Left hindlimb (tissue), 1 donor: ENCODE measurements at places on chromosomes 2 and 18.
A peak's percentile ranks its signal among the peaks of the same experiment; 100 is the strongest.

GRCh38 chr2:160492401-160493226, 993 bp downstream of the RBMS1 start:
- peak; percentile 89 for DNase-seq

- no peak for DNase-seq
Measured at GRCh38 chr2:235320326-235320725, 173.5 kb upstream of the AGAP1 start.

DNA sequence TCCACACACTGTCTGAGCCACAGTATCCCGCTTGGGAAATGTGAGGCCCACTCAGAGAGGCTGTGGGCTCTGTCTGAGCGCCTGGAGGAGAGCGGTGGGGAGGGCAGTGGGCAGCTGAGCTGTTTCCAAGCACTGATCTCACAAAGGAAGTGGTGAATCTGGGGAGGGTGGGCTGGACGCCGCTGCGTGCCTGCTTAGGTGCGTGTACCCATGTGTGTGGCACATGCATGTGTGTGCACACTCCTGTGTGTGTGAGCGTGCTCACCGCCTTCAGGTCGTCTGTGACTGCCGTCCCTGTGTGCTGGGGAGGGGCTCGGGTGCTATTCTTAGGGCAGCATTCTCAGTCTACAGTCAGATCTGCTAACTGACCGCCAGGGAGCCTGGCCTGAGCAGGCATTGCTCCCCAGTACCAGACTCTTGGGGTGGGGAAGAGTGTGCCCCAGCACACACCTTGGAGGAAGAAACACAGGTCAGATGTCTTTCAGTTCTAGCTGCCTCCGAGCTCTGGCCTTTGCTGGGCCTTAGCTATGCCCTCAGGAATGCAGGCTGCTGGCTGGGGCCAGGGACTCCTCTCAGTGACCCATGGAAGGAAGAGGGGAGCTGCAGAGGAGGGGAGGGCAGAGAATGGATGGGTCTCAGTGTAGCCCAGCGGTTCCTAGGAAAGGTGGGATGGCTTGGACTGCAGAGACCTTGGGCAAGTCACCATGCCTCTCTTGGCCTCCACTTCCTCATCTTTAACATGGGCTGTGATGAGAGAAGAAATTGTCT, 31.4 kb downstream of the KCNIP3 start:
- DNase-seq = no peak

DNA sequence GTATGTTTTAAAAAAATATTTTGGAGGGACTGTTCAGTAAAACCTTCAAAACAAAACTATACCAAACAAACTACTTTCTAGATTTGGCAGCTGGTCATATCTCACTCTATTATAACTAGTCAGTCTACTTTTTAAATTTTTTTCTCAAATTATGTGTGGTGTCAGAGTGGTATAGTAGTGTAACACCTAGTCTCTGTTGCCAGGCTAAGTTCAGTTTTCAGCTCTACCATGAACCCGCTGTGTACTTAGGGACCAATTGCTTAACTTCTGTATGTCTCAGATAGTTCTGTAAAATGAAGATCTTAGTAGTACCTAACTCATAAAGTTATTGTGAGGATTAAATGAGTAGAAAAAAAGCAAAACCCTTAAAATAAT, 54.3 kb downstream of the GPD2 start:
- no peak for DNase-seq

GRCh38 chr2:151264157-151264825, 2.6 kb upstream of the RBM43 start:
- no peak for DNase-seq

GRCh38 chr2:192194866-192195547, at the start of gene TMEFF2:
TMEFF2 (minus strand) TSS chr2:192194933; CDS start chr2:192194524, 409 bp downstream.
- peak; percentile 90 for DNase-seq

DNA sequence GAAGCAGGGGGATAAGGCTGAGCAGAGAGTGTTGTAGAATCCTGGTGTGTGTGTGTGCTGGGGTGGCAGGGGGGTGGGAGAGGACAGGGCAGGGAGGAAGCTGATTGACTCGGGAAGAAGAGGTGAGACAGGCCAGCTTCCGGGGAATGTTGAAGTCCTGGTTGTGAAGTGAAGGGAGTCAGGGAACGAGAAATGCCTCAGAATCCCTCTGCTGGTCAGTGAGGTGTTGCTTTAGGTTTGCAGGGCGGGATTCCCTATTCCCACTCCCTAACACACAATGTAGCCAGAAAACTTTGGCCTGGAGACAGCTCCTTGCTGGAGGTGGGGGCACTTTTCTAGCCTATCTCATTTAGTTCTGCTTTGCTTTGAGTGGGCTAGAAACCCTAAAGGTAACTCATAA, 265.1 kb downstream of the HAUS1 start:
- no peak for DNase-seq

DNA sequence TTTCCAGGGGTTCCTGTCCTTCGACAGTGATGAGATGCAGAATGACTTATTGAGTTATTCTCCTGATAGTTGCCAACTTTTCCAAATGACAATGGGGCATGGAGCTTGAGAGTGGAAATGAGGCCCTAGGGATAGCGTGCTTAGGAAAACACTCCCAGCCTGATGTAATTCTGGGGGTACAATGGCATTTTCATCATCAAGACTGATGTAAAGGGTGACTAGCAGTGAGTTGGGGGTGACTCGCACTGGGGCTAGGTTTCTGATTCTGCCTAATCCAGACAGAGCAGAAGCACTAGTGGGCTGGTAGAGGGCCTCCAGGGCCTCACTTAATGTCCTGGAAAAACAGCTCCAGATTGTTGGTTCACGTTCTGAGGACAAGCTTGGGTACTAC, 34.0 kb upstream of the IL37 start:
- no peak for DNase-seq

- DNase-seq = peak; percentile 47
Measured at GRCh38 chr2:207394812-207395534, 134.8 kb upstream of the CREB1 start.

DNA sequence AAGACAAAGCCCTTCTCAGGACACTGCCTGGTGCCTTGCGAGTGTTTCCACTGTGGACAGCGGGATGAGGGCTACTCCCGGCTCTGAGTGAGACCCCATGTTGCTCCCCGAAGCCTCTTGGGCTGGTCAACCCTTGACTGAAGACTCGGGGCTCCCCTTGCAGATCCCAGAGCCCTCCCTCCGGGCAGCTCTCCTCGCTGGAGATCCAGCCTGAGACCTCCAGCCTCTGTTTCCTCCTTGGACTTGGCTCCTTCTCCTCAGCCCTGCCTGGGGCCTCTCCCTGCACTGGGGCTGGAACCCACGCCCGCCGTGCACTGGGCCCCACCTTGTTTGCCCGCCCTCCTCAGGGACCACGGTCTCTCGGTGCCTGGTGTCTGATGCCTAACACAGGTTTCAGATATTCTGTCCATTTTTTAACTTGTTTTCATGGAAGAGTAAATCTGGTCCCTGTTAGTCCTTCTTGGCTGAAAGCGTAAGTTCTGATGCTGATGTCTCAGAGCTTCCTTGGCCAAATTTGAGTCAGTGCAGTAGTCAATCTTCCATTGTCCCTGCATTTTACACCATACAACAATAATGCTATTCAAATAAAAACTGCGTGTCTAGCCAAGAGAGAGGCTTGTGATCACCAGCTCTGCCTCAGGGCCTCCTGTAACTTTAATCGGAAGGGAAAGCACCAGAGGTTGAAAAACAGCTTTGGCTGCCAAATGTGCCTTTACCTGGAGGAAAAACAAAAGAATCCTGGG, 139.3 kb upstream of the CTDP1 start:
- peak; percentile 25 for DNase-seq

- no peak for DNase-seq
Measured at GRCh38 chr2:179571252-179571651, 290.2 kb downstream of the ZNF385B start.

- DNase-seq = no peak
Measured at GRCh38 chr2:44349506-44349905, 11.8 kb downstream of the PREPL start.

DNA sequence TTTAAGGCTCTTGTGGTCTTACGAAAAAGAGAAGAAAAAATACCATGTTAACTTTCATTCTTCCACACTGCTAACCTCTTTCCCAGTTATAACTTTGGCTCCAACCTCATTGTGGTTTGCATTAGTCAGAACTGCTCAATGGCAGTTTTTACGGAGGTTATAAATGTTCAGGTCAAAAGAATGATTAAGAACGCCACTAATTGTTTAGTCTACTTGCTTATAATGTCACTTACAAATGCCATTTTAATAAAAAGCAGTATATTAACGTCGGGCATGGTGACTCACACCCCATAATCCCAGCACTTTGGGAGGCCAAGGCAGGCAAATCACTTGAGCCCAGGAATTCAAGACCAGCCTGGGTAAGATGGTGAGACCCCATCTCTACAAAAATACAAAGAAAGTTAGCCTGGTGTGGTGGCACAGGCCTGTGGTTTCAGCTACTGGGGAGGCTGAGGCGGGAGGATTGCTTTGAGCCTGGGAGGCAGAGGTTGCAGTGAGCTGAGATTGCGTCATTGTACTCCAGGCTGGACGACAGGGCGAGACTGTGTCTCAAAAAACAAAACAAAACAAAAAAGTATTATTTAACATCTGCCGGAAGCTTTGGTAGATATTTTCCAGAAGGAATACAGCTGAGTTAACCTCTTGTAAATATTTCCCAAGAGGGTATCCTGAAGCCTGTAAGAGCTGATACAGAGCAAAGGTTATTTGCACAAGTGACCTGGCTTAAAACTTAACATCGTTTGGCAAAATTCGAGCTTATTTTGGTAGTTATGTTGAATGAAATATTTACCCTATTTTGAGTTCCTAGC, 5.1 kb downstream of the AGPS start:
- DNase-seq = no peak

- no peak for DNase-seq
Measured at GRCh38 chr2:61536180-61536571, 2.0 kb downstream of the XPO1 start.

DNA sequence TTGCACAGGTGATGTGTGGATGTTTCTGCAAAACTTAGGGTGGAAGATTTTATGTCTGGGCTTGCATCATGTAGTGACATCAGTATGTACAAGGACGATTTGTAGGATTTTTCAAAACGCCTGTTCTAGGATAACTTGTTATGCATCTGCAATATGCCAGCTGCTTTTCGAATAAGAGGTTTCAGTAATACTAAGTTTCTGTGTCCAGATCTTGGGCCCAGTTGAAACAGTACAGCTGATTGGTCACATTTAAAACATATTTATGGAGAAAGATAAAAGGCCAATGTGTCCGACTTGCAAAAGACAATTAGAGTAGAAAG, 1.2 kb downstream of the PTPN4 start:
- DNase-seq = no peak

GRCh38 chr18:5995626-5996025, 100.3 kb upstream of the TMEM200C start:
- no peak for DNase-seq

GRCh38 chr2:65300761-65301711, 73.4 kb downstream of the ACTR2 start:
- DNase-seq = peak; percentile 81

- no peak for DNase-seq
Measured at GRCh38 chr2:168565112-168565511, 109.0 kb downstream of the CERS6 start.

DNA sequence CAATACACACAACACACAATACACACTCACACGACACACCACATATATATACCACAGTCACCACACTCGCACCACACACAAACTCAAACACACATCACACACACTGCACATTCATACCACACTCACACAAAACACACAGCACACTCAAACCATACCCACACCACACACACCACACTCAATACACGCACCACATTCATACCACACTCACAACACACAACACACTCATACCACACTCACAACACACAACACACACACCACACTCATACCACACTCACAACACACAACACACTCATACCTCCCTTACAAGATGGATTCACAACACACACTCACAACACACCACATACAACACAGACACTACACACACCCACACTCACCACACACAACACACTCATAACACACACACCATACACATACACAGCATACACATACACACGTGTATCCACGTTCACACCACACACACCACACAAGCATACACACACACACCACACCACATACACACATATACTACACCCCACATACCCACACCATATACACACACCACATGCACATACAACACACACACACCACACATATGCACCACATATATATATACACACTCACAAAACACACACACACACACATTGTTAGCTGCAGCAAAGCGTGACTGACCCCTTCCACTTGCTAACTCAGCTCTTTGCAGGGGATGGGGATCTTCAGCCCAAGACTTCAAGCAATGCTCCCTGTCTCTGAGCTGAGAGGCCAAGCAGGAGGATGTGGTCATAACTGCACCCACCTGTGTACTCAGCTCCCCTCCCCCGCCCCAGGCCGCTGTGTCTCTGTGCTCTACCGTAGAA, 59.0 kb downstream of the SDC1 start:
- DNase-seq = no peak

DNA sequence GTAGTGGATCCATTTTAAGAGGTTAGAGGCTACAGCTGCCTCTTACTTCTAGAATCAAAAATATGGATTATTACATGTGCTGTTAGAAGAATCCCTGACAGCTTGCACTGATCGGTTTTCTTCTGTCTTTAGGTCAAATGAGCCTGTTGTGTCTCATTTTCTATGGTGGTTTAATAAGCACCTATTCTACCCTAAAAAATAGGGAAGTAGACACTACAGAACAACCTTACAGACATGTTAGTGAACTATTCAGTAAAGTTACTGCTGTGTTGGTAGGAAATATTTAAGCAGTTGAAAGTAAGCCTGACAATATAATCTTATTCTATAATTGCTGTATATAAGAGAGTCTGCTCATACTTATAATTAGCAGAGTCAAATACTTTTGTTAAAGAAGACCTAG, 168.5 kb upstream of the NOSTRIN start:
- DNase-seq = no peak

DNA sequence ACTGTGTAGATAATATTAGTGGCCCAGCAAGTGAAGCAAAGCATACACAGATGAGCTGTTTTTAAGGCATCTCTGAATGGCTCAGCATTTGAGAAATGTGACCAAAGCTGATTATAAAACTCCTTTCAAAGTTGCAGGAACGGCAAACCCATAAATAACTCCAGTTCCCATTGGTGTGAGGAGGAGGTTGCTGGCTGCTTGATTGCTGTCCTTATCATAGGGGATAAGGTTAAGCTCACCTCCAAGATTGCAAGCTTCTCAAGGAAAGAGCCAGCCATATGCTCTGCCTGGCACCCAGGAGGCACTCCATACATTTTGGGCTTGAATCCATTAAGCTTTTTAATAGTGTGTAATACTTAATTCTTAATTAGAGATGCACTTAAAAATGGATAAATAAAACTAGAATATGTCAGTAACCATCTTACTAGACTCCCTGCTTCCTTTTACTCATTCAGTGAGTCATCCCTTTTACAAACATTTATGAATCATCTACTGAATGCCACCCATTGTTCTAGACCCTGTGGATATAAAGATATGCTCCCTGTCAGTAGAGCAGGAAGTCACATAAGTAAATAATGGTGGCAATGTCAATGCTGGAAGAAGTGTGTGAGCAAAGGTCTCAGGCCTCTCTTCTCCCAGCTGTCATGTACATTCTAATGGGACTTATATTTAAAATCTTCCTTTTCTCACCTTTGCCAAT, 99.3 kb downstream of the SPATS2L start:
- no peak for DNase-seq

- DNase-seq = no peak
Measured at GRCh38 chr2:84674586-84674985, 158.3 kb downstream of the DNAH6 start.
